ENCODE measurements at places on chromosomes 4 and X. TPM values are rescaled to one million over a fixed set of nuclear protein-coding genes. Genes with fewer than 3 reads are reported as not detected.

Gene HSFX3
- total RNA-seq = not detected

Gene SMR3A
- not detected for total RNA-seq

Gene SUPT20HL2
- not detected for total RNA-seq

Gene PABPC1L2A
- not detected for total RNA-seq

Measured in A549 treated with CORT108297 at 1 μM for 4 hours (cell line).